ENCODE measurements at places on chromosomes 6 and 20. TPM values are rescaled to one million over a fixed set of nuclear protein-coding genes. Genes with fewer than 3 reads are reported as not detected.

DNA sequence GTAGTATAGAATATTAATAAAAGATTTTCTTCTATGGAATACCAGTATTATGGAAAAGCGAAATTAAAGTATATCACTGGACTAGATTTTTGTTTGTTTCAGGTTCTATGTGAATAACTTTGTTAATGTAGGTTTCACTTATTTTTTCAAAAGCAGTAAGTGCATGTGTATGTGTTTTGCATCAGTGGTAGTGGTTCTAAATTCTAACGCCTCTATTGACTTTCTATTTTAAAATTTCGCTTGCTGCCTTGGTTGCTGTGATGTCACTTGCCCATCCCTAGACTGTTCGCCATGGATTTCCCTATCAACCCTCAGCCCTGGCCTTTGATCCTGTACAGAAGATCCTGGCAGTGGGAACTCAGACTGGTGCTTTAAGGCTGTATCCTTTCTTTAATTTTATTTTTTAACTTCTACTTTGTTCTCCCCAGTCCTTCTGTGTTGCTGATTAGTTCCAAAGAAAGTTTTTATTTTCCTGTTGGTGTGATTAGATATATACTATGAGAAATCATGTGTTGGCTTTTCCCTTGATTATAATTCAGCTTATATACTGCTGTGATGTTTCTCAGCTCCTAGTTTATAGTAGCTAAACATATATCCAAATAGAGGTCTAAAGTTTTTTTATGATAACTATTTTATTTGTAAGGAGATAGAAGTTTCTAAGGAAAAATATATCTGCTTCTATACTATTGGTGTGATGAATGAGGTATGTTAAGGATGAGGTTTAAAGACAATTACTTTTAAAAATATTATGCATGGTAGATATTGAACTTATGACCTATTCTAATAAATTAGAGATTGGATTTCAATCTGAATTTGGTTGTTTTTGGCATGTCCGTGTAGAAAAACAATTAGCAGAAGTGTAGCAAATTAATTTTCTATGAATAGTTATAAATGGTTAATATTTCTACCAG lies 1.7 kb downstream of the STXBP5 start:
- DNase-seq, result no peak

Gene C20orf202
- not detected for total RNA-seq

Gene PGC
- total RNA-seq, result 0.24 TPM

DNA sequence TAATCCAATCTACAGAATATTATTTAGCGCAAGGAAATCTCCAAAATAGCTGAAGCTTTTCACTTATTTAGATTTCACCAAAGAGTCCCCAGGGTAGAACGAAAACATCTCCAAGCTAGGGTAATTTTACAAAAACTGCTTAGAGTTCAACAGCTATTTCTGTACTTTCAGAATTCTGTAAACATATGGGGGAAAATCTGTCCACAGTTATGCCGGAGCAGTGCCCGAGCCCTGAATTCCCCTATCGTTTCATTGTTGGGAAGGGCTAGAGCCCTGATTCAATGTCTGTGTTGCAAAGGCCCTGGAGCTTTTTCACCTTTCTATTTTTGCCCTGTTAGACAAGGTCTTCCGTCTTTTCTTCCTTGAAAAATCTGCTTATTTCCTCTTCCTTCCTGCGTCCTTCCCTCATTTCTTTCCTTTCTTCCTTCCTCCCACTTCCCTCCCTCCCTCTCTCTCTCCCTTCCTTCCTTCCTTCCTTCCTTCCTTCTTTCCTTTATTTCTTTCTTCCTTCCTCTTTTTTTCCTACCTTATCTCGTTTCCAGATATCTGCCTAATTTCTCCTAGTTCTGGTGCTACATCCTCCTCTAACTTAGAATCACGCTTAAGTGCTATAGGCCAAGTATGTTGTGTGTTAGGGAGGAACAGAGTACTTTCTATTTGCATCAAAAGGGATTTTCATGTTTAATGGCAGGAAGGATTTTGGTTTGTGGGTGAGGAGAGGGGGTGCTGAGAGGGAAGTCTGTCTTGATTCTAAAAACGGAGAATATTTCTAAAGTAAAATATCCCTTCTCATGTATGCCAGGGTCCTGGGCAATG lies 122.5 kb upstream of the BMP2 start:
- no peak for DNase-seq

Gene C6orf15
- not detected for total RNA-seq

DNA sequence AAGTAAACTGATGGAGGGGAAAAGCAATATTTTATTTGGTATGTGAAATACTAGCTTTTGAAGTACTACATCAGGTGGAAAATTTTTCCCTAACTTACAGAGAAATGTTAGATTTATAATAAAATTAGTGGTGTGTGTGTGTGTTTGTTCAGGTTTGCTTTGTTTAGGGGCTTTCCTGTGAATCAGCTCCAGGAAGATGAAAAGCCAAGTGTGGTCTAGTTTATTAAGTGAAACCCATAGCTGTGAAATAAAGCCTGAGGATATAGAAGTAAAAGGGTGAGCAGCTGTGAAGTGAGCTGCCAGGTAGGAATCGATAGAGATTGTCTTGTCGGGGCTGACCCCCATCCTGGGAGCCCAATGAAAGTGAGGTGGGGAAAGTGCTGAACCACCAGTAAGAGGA lies 347.6 kb upstream of the IMPG1 start:
- DNase-seq, result no peak

GRCh38 chr6:116766506-116767176 lies 1.1 kb upstream of the FAM162B start:
- DNase-seq, result no peak

- no peak for DNase-seq
Measured at GRCh38 chr6:71345476-71346333, 57.1 kb downstream of the OGFRL1 start.

Gene CFB
- 1.4 TPM for total RNA-seq

Gene KIF6
- total RNA-seq, result 0.18 TPM

GRCh38 chr20:41224281-41224680 lies 86.9 kb downstream of the PLCG1 start:
- DNase-seq, result no peak

GRCh38 chr6:39061182-39061581 lies 12.6 kb downstream of the GLP1R start:
- no peak for DNase-seq

DNA sequence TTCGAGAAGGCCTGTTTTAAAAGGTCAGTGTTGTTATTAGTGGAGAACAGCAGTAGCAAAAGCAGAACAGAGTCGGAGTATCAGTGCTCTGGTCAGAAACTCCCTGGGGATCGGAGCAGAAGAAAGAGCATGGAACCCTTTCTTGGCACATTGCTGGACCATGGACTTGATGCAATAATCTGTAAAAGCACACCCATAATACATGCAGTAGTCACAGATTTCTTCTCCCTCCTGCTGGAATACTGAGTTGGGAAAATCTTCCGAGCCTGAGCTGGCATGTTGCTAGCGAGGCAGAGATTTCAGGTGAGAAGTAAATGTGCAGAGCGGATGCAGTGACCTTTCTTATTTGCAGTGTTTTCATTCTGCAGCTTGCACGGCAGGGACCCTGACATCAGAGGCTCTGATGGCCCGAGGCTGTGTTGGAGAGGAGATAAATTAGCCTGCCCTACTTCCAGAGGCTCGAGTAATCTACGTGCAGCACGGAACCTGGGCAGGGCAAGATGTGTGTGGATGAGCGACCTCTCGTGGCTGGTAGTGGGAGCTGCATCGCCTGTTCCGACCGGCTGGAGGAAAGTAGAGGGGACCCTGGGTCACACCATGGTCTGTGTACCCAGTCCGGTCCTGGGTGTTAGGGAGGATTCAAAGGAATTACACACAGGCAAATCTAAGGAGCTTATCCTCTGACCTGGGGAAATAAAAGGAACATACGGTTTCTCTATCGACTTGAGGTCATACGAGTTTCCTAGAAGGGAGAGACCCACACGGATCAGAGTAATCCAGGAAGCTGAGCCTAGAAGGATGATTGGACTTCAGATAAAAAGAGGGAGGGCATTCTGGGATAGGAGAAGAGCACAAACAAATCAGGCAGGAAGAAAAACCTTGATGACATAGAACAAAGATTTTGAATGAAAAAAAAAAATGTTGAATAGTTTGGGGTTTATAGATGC lies 137.0 kb upstream of the STMND1 start:
- DNase-seq, result peak; percentile 51

DNA sequence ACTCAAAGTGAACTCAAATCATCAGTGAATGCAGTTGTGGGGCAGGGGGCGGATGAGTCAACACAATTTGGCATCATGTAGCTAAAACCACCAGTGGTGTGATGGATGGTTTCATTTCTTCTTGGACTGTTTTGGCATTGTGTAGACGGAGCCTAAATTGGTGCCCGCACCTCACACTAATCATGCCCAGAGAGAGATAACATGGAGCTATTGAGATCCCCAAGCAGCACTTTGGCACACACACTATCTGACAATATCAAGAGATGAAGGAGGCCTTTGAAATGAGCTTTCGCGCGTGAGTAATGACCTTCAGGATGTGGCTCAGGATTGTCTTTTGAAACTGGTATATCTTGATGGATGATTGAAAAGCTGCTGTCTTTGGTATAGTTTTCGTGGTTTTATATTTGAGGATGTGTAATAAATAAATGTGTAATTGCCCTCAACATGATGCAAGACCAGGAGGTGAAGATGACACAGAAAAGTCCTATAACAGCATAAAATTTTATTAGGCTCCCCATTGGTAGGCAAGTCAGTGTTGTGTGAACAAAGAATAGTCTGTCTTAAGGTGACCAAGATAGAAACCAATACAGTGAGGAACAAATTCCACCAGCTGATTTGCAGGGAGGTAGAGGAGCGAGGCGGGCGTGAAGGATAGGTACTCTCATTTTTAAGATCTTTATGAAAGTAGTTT lies 174.2 kb downstream of the TSHZ2 start:
- peak; percentile 6 for DNase-seq

Gene C4A
- 5.9 TPM for total RNA-seq

DNA sequence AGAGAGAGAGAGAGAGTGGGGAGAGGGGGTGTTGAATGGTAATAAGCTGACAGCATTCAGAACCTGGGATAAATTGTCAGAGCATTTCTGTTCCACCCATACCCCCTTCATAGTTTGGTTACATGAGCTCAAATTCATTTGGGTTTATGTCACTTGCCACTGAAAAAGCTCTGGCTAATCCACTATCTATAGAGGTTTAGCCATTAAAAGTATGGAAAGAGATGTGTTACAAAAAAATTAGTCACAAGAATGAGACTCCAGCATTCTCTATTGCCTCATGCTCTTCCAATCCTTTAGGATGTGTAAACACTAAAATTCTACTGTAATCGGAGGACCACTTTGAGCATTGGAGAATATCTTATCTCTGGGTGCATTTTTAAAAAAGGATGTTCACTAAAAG lies 297.6 kb upstream of the TCF21 start:
- DNase-seq, result no peak

Gene ASF1A
- total RNA-seq, result 40.2 TPM

Gene SUMO4
- 3.0 TPM for total RNA-seq

- no peak for DNase-seq
Measured at GRCh38 chr20:58713801-58714339, 21.3 kb downstream of the NPEPL1 start.

DNA sequence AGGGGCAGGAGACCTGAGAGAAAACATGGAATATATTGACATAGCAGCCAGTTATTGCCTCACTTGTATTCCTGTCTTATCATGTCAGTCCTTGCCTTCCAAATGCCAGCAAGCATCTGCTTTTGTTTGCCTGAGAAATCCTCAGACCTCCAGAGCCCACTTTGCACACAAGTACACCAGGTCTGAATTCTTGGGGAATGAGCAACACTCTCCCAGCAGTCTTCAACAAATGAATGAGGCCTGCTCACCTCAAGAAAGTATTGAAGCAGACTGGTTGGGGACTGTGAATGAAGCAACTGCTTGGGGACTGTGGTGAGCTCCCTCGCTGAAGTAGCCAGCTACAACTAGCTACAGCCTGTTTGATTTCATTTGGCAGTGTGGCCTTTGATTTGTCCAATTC lies 172.8 kb upstream of the SPTLC3 start:
- no peak for DNase-seq
